ENCODE measurements at places on chromosomes 13 and 19.
A peak's percentile ranks its signal among the peaks of the same experiment; 100 is the strongest.

DNA sequence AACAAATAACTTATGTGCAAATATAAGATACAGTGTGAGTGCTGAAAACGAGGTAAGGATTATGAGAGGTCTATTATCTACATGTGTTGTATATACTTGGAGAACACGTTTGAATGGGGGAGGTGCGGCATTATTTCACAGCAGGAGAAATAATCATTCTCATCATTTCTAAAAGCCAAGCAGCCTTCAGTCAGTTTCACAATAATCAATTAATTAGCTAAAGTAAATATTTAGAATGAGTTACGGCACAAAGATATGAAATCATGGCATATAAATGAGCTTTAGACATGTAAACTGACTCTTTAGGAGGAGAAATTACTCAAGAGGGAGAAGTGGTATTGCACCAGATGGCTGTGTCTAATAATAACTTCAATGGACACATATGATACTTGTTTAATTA, 366.6 kb downstream of the DNAJC15 start:
- no peak for DNase-seq

DNA sequence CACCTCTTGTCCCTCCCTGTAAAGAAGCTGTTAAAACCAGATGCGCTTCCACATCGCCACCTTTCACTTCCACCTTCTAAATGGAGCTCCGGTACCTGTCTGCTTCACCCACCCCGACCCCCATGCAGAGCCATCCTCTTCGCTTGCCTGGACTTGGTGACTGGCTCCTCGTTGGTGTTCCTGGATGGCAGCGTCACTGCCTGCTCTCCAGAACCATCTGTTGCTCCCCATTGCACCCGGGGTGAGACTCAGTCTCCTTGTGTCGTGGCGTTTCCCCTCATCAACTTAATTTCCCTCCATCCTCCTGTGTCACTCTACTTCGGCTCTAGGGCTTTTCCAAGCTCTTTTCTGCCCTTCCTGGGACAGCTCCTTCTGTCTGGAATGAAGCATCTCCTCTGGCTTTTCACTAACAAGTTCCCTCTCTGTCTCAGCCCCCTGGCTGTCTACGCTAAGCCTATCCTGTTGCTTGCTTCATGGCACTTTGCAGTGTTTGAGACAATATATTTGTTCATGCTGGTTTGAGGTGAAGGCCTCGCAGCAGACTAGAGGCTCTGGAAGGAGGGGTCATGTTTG, 10.3 kb downstream of the CEBPG start:
- no peak for DNase-seq

GRCh38 chr19:29260477-29261317, 47.7 kb upstream of the UQCRFS1 start:
- DNase-seq: no peak

DNA sequence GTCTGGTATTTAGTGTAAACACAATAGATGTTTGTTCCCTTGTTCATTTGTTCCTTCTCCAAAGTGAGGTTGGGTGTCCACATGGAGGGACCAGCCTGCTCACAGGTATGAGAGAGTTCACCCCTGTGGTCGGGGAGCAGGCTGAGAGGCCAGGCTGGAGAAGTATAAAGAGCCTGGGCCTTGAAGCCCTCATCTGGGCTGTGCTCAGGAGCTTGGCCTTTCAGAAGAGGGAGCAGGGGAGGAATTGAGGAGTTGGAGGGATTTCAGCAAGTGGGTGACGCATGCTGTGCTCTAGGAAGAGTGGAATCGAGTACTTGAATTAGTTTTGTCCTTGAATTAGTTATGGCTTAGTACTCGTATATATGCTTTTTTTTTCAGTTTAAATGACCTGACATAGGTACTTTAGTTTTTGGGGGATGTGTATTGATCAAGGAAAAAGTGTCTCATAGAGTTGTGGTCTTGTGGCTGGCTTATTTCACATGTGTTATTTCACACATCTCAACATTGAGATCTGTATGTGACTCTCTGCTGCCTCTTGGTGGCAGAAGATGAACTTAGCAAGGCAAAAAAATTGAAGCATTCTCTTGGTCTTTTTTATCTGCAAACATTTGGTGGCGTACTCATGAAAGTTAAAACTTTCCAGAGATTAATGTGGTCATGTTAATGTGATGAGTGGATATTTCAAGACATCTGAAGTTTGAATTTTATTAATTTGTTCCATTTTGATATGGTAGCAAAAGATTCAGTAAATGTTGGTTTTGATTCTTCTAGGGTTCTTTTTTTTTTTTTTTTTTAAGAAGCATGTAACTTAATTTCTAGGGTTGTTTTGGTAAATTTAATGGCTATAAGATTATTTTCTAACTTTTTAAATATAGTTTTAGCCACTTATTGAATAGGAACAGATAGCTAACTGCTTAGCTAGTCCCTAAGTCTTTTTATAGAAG, 54.3 kb downstream of the SLAIN1 start:
- DNase-seq: peak; percentile 51

DNA sequence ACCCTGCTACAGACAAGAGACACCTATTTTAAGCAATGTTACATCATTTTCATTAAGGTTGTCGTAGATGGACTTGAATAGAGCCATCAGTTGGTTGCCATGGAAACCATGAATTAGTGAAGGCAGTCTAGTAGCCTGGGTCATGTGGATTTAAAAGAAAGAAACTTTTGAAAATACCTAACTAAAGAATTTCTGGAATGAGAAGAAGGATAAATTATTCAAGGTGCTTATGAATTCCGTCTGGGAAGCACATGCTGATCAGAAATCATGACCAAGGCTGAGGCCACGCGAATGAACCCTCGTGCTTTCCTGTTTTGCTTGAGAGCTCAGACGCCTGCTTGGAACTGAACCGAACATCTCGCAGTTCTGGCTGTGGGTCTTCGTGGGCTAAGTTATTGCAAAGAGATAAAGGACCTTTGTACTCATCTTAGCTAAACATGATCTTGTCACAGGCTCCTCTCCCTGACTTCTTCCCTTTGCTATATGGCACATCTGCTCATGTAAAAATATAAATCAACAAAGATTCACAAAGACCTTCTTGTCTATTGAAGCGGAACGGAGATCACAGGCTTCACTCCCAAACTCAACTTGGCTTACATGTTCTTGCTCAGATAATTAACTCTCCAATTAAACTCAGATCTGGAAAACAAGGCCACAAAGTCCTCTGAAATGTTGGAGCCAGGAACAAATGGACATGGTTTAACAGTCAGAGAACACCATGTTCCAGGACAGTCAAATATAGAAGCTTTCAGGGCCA, 140.2 kb downstream of the NUFIP1 start:
- DNase-seq: no peak
